Neural progenitor cell (in vitro differentiated cells): ENCODE measurements at places on chromosomes 3 and 15. TPM values are rescaled to one million over a fixed set of nuclear protein-coding genes. Genes with fewer than 3 reads are reported as not detected.

COL6A5 gene
- total RNA-seq, result not detected in 2 replicates

TERC gene
- total RNA-seq, result 47.5 and 119 TPM in 2 replicates

CNTN4 gene
- total RNA-seq, result 5.1 and 5.2 TPM in 2 replicates

DNA sequence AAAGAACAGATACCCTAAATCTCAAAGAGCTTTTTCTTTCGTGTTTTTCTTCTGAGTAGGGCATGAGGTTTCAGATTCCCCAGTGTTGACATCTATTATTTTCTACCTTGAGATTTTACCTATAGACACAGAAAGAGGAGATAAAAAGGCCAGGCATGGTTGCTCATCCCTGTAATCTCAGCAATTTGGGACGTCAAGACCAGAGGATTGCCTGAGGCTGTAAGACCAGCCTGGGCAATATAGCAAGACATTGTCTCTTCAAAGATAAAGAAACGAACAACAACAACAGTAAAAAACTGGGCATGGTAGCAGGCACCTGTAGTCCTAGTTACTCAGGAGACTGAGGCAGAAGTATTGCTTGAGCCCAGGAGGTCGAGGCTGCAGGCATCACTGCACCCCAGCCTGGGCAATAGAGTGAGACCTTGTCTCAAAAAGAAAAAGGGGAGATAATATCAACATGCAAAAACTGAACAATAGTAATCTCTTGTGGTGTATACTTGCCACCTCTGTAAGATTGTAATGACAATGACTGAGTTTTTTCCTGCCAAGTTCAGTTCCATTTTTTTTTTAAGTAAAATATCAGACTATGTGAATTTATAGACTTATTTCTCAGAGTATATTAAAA lies 71.3 kb downstream of the MBNL1 start:
- H3K4me1 ChIP-seq, result no peaks in the 10 kb centered on the region
- no peak overlapping the region for H3K4me3 ChIP-seq
- DNase-seq, result no peak
- no peak overlapping the region for H3K27ac ChIP-seq
- no peaks in the 10 kb centered on the region for H3K27me3 ChIP-seq
- H3K36me3 ChIP-seq, result no peaks in the 10 kb centered on the region

DNA sequence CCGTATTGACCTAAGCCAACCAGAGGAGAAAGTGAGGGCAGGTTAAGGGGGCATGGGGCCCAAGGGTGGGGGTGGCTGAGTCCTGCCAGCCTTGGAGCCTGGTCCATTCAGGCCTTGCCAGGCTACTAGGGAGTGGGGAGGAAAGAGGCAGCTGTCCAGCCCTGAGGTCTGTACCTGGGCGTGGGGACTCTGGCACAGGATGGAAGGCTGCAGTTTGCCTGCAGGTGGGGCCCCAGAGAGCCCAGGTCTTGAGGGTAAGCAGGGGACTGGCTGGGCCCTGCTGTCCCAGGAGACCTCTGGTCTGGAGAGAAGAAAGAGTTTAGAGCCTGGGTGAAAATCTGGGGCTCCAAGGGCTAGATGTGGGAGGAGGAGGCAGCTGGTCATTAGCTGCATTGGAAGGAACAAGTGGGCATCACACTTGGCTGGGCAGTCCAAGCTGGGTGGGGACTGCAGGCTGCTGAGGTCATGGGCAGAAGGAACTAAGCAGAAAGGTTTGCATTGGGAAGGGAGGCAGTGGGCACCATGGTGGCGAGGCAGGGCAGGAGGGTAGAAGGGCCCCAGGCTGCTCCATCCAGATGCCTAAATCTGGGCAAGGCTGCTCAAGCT lies 108.4 kb downstream of the OXNAD1 start:
- H3K27ac ChIP-seq, result no peak overlapping the region
- no peak for DNase-seq

DNA sequence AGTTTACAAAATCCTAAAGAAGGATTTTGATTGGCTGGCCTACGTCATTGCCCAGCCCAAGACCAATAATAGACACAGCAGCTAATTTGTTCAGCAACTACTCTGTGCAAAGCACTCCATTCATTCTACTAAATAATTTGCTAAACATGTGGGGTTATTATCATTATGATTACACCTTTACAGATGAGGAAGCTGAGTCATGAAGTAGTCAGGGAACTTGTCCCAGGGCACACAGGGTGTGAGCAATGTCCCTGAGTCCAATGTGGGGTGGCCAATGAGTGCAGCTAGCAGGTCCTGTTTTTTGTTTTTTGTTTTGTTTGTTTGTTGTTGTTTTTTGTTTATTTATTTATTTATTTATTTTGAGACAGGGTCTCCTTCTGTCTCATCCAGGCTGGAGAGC lies 183.6 kb downstream of the ABHD5 start:
- H3K4me3 ChIP-seq, result no peak overlapping the region
- no peaks in the 10 kb centered on the region for H3K36me3 ChIP-seq
- no peak overlapping the region for H3K27ac ChIP-seq
- no peak for DNase-seq
- no peaks in the 10 kb centered on the region for H3K27me3 ChIP-seq

DNA sequence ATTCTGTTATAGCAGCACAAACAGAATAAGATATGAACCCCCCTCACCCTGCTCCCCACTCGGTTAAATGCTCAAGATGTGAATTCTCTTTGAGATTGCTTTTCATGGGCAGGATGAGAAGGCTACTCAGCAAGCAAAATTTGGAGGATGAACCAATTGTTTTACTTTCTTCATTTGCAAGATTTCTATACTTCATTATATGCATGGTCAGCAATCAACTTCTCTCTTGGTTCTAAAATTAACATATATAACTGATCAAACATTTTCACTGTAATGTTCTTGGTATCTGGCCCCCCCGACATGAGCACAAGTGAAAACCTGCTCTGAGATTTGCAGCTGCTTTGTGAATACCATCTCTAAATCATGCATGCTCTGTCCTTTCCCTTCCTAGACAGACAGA lies 556.1 kb upstream of the MDFIC2 start:
- H3K27me3 ChIP-seq, result no peaks in the 10 kb centered on the region
- no peak for DNase-seq
- H3K4me1 ChIP-seq, result peaks cover 6% of the 10 kb centered on the region
- H3K4me3 ChIP-seq, result no peak overlapping the region
